Uterus (tissue), 4 donors: ENCODE measurements at places on chromosomes 6 and 20. TPM values are rescaled to one million over a fixed set of nuclear protein-coding genes. Genes with fewer than 3 reads are reported as not detected.

- no peak overlapping the region for H3K4me3 ChIP-seq
- DNase-seq: no peak
These were observed 94.6 kb downstream of the FAXC start for GRCh38 chr6:99254616-99255550.

GRCh38 chr6:81753711-81754577 is 1.5 kb upstream of the TENT5A start:
- H3K27ac ChIP-seq: peak overlapping the region; percentile 96
- no peaks in the 10 kb centered on the region for H3K4me1 ChIP-seq
- H3K27me3 ChIP-seq: no peaks in the 10 kb centered on the region
- H3K36me3 ChIP-seq: no peaks in the 10 kb centered on the region
- H3K4me3 ChIP-seq: peak overlapping the region; percentile 85

- DNase-seq: no peak
- H3K4me3 ChIP-seq: no peak overlapping the region
- no peak overlapping the region for H3K27ac ChIP-seq
- no peaks in the 10 kb centered on the region for H3K27me3 ChIP-seq
These were observed 6.5 kb downstream of the HIVEP2 start for GRCh38 chr6:142938510-142938909.

DNA sequence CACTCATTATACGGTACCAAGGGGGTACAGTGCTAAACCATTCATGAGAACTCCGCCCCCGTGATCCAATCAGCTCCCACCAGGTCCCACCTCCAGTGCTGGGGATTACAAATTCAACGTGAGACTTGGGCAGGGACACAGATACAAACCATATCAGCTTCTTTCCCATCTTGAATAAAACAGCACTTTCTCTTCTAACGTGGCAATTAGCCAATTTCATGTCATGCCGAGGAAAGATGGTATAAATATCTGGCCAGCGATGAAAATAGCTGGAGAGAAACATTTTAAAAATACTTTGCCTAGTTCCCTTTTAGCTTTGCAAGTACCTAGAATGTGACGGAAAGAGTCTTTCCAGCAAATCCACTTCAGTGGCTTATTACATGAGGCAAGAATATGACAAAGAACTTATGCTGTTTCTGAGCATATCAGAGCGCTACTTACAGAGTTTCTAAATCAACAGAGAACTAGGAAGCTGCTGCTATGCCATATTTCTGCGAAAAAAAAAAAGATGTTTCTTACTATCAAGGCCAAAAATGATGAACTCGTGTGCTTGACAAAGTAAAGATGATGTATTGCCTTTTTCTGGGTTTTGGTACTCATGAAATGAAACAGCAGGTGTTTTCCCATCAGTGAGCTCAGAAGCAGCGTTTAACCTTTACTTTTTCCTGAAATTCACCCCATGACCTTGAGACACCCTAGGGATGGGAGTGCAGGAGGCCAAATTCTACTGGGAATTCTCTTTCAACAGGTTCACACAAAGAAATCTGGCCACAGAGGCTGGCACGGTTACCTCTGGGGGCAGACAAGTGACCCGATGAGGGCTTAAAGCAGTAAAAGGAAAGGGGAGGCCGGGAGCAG is 37.9 kb downstream of the AGPAT4 start:
- no peak overlapping the region for H3K27ac ChIP-seq
- no peaks in the 10 kb centered on the region for H3K36me3 ChIP-seq
- no peaks in the 10 kb centered on the region for H3K27me3 ChIP-seq
- no peak overlapping the region for H3K4me3 ChIP-seq

- no peak overlapping the region for H3K4me3 ChIP-seq
- no peak for DNase-seq
- H3K27me3 ChIP-seq: no peaks in the 10 kb centered on the region
- no peak overlapping the region for H3K27ac ChIP-seq
- no peaks in the 10 kb centered on the region for H3K4me1 ChIP-seq
These were observed 3.2 kb downstream of the POLH start for GRCh38 chr6:43579171-43579570.

GRCh38 chr6:83860359-83860755 is 868 bp downstream of the CYB5R4 start:
- H3K36me3 ChIP-seq: no peaks in the 10 kb centered on the region
- H3K27ac ChIP-seq: peak overlapping the region; percentile 87
- H3K27me3 ChIP-seq: no peaks in the 10 kb centered on the region
- peaks cover 3% of the 10 kb centered on the region for H3K4me1 ChIP-seq
- no peak for DNase-seq

DNA sequence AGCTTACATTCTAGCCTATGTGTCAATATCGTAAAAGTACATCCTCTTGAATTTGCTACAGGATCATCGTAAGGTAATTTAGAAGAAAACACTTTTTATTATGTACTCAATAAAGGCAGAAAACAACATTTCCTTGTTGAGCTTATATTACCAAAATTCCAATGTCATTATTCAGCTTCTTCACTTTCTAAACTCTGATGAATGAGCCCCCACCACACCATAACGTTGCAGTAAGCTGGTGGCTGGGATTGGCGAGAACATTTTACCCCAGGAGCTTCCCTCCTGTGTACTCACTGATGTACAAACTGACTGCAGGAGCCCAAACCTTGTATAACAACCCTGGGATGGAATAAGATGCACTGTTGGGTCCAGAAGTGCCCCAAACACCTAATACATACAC is 238.1 kb upstream of the MARCKS start:
- no peak overlapping the region for H3K27ac ChIP-seq
- H3K4me3 ChIP-seq: no peak overlapping the region
- no peaks in the 10 kb centered on the region for H3K27me3 ChIP-seq
- H3K36me3 ChIP-seq: no peaks in the 10 kb centered on the region
- H3K4me1 ChIP-seq: no peaks in the 10 kb centered on the region
- no peak for DNase-seq

DNA sequence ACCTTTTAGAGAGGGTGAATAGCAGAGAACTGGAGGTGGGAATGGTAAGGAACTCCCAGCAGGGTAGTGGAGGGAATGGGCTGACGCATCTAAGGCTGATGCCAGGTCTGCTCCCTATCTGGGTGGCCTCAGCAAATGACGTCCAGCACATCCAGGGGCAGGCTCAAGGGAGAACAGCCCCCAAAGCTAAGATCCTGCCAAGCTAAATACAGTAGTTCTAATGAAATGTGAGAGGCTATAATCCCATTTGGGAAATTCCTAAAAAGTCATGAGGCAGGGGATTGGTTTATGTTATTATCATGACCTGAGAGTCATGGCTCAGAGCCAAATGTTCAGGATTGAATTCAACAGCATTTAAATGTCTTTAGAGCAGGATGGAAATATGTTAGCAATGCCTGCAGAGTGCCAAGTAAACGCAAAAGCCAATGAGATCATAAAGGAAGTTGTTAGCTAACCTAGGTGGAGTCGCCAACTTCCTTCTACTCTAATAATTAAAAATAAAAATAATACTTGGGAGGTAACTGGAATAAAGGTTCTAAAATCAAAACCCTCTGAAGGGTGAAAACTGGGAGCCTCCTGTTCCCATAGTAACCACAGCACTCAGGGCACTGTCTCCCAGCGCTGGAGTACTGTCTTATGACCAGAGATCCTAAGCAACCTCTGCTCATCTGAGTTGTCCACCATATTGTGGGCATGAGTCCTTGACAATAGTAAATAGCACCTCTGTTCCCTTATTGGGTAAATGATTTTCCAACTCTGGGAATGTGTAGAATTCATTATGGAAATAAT is 34.8 kb downstream of the IYD start:
- H3K36me3 ChIP-seq: no peaks in the 10 kb centered on the region
- no peaks in the 10 kb centered on the region for H3K27me3 ChIP-seq
- DNase-seq: no peak
- H3K4me1 ChIP-seq: no peaks in the 10 kb centered on the region
- H3K27ac ChIP-seq: no peak overlapping the region

DNA sequence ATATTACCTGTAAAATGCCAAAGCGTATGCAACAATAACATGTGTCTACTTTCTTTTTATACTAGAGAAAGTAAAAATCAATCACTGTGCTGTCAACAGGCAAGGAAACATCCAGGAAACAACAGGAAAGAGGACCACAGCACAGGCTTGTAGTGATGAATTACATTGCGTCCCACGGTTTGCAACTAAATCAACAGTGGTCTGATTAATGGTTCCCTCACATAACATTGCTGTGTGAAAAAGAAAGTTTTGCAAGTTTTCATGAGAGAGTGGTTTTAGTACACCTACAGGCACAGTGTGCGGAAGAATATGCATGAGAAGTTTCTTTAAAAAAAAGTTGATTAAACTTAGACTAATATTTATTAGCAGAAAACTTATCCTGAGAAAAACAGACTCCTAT is 329.5 kb upstream of the HSF2 start:
- H3K4me1 ChIP-seq: no peaks in the 10 kb centered on the region
- no peak overlapping the region for H3K4me3 ChIP-seq
- no peaks in the 10 kb centered on the region for H3K27me3 ChIP-seq
- DNase-seq: no peak
- H3K36me3 ChIP-seq: no peaks in the 10 kb centered on the region

- H3K36me3 ChIP-seq: no peaks in the 10 kb centered on the region
- H3K27ac ChIP-seq: no peak overlapping the region
- H3K4me3 ChIP-seq: no peak overlapping the region
- no peaks in the 10 kb centered on the region for H3K27me3 ChIP-seq
- no peaks in the 10 kb centered on the region for H3K4me1 ChIP-seq
- no peak for DNase-seq
These were observed 70.2 kb upstream of the SLC22A1 start for GRCh38 chr6:160051390-160051789.

DNA sequence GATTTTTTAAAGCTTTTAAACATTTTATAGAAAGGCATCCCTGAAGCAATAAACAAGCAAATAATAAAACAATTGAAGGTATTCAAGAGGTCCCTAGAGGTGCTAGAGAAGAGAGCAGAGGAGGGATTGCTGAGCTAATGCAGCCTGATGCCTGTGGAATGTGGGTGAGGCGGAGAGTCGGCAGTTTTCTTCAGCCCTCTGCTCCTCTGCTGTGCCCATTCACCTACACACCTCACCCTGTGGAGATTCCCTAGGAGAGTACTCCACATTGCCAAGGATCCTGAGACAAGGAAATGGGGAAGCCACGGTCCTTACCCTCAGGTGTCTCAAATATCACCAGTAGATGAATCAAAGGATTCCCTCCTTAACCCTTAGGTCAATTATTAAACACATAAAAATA is 199.8 kb upstream of the POU3F2 start:
- no peaks in the 10 kb centered on the region for H3K36me3 ChIP-seq
- no peak overlapping the region for H3K4me3 ChIP-seq
- no peak for DNase-seq
- no peaks in the 10 kb centered on the region for H3K4me1 ChIP-seq
- no peak overlapping the region for H3K27ac ChIP-seq

DNA sequence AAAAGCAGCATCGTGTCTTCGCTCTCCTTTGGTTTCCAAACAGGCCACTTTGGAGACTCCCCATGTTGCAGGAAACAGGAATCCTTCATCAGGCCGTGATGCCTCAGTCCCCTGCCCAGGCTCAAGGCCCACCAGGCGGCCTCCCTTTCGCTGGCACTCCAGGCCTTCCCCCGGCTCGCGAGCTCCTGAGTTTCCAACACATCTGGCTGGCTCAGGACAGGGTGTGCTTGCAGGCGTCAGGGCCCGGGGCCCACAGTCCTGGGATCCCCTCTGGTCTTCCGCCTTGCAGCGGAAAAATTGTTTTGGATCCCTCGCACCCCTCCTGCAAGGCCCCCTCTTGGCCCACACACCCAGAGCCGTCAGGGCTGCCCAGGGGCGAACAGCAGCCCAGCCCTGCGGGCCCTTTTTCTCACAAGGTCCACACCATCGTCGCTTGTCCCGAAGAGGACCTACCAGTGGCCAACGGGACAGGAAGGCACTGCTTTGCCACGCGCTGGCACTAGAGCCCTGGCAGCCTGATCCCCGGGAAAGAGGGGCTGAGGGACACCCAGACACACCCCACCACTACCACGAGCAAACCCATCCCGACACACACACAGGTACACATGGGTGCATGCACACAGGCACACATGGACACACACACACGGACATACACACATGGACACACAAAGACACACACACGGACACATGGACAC is 1930.9 kb upstream of the DEFB115 start:
- no peak overlapping the region for H3K27ac ChIP-seq
- no peaks in the 10 kb centered on the region for H3K4me1 ChIP-seq

DNA sequence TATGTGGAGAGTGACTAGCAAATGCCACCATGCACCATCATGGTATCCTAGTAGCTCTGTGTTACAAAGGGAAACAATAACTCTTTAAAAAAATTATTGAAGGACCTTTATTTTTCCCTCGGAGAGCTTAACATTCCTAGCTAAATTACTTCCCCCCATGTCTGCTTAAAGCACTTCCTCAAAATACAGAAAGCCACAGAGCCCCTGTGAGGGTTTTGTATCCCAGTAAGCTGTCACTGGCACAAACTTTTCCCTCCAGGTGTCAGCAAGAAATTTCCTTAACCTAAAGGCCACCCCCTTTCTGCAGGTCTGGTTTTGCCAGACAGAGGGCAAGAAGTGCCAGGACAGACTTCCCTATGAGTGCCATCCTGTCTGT is 340.0 kb upstream of the PRDM1 start:
- no peaks in the 10 kb centered on the region for H3K27me3 ChIP-seq
- no peak overlapping the region for H3K4me3 ChIP-seq
- H3K27ac ChIP-seq: no peak overlapping the region

The FOXS1 gene
- 6.2 TPM for total RNA-seq

The F13A1 gene
- 4.1 TPM for total RNA-seq

The RGL2 gene
- 36.6 TPM for total RNA-seq

The C20orf141 gene
- total RNA-seq: not detected
